ENCODE measurements at places on chromosomes 3 and 15.
A peak's percentile ranks its signal among the peaks of the same experiment; 100 is the strongest.

DNA sequence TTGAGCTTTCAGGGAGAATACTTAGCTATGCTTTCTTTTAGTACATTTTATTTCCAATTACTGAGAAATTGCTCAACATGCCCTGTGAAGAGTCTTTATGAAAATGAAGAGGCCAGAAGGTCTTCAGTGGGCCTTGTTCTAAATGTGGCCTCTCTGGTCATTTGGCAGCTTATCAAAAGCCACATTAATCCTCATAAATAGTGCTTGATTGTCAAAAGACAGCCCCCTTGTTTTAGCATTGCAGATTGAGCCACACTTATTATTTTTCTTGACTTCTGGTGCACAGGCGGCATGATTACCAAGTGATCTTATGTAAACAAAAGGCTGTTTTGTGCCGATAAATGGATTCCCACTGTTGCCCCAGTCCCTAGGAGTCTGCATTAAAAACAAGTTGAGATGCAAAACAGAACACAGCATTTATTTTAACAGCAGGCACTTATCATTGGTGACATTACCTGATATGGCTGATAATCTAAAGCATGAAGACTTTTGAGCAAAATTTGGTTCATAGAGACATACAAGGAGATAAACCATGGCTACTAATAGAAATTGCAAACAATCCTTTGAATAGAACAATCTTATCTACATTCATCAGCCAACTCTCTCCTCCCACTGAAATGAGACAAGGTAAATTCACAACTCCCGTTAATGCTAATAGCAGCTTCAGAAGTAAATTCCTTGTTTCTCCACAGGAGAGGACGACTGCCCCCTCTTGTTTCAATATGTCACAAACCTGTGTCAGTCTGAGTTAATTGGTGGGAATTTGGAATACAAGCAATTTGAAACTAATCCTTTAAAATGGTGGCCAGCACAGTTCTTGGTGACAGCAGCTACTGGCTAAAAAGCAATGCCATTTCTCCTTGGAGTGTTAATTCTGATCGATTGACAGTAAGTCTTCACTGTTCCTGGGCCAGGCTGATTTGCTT, 194.3 kb downstream of the NSUN3 start:
- no peak for DNase-seq

DNA sequence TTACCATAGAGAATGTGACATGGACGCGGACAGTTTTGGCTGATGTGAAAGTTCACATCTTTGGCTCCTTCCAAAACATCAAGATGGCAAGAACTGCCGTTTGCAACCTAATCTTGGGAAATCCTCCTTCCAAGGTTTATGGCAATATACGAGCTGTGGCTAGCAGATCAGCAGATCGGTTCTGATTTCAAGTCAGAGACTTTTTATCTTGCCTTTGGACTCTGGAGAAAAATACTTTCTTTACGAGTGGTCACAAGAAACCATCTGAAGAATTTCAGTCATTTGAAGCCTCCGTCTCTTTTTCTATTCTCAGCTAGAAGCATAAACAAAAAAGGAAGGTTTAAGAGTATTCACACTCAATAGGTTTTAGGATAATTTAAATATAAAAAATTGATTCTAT, 153.5 kb upstream of the MEIS2 start:
- no peak for DNase-seq

GRCh38 chr3:129040039-129040336, 20.6 kb upstream of the GP9 start:
- DNase-seq = no peak

DNA sequence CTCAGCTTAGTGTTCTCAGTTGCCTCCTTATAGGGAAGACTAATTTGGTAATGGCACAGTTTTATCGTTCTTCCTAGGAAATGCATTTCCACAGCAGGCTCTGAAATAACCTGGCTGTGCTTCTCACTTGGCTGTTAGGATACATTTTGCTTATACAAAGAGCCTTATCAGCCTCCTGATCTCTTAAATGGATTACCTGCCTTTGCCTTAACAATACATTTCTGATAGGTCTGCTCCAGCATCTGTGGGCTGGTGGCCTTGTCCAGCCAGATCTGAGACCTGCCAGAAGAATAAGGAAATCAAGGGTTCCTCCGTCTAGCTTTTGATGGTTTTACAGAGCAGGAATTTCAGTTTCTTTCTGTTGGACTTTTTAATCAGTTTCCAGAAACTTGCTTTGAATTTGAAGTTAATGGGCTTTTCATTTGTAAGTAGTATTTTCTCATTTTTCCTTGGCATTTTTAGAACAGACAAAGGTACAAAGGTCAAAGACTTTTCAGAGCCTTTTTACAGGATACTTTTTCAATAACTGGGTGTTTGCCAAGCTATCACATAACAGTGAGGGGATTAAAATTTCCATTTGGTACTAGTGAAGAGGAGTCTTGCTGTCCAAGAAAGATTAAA, 116.3 kb downstream of the AKAP13 start:
- no peak for DNase-seq

GRCh38 chr15:49989498-49989897, 129.5 kb downstream of the ATP8B4 start:
- no peak for DNase-seq

- DNase-seq = peak; percentile 25
These were observed 31.5 kb downstream of the ESYT3 start for GRCh38 chr3:138465925-138466324.

DNA sequence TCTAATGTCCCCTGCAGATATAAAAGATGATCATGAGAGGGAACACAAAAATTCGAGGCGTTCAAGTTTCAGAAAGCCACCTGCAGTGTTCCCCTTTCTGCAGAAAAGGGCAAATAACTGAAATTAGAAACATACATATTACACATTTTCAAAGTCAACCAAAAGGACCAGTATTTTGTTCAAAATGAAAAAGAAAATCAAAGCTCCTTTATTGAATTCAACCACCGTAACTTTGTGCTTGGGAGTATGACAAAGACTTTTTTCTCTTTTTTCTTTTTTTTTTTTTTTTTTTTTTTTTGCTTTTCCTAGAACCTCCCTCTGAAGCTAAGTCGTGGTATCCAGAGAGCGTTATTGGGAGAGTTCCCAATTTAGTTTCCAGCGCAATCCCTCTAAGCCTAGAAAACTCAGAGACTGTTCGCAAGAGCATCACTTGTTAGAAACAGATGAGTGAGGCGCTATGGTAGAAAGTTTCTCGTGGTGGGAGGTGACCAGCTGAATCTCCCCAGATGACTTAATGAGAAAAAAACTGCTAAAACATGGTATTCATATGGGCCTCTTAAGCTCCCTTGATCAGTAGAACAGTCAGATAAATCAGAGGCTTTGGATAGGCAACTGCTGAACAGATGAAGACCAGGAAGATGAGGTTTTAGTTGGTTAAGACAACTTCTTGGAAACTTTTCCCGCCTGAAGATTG, 77.4 kb downstream of the MB21D2 start:
- no peak for DNase-seq
